ENCODE measurements at places on chromosomes 3 and 15.

DNA sequence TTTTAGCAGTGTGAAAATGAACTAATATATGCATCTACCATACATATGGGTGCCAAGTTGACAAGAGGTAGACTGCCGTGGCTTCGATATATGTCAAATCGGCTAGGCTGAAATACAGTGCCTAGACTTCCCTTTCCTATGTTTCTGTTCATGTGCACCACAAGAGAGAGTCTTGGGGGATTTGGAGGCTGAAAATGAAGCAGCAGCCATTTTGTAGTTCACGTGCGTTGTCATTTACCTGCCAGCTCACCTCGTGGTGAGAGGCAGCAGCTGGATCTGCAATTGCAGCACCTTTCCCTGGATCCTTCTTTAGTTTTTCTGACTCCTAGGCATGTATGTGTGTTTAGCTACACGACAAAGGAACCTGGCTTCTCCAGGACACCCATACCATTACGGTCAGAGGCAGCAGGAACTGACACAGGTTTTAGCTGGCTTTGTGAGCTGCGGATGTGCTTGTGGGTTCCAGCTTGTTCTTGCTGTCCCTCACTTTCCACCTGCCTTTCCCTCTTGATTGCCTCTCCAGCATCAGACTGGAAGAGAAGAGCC, 40.5 kb upstream of the SIAH2 start:
- no peak for DNase-seq

DNA sequence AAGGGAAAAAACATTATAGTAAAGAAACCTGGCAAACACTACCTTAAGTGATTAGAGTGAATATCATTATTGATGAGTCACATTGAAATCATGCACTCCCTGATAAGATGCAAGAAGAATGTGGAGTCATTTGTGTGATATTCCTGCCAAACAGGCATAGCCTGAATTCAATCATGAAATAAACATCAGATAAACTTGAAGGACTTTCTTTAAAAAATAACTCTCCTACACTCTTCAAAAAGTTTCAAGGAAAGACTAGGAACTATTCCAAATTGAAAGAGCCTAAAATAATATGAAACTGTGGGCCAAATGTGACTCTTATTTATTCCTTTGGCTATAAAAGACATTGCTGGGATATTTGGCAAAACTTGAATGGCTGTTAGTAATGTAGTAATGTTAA, 625.7 kb upstream of the LMCD1 start:
- DNase-seq = no peak

DNA sequence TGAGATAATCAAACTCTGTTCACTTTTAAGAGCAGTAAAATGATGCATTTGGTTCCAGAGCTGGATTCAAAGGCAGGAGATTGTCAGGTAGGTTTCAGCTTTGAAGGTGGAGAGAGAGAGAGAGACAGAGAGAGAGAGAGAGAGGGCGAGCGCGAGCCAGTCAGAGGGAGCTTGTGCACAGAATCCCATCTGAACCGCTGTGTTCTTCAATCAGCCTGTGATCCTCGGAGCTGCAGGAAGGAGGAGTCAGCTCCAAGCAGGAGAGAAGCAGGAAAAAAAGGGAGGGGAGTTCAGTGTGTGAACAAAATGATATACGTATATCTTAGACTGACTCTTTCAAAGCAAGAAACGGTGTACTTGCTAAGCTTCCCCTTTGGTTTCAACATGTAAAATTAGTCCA, at the start of gene GPR149:
Gene GPR149, minus strand, starts transcription at position 177 of the 400 bp plus-strand sequence. CDS start 575 bp downstream, outside the sequence.
- DNase-seq = no peak

GRCh38 chr3:117488983-117489382, 779.4 kb downstream of the TUSC7 start:
- DNase-seq = no peak

GRCh38 chr3:184597829-184598573, 36.4 kb downstream of the EPHB3 start:
- no peak for DNase-seq

DNA sequence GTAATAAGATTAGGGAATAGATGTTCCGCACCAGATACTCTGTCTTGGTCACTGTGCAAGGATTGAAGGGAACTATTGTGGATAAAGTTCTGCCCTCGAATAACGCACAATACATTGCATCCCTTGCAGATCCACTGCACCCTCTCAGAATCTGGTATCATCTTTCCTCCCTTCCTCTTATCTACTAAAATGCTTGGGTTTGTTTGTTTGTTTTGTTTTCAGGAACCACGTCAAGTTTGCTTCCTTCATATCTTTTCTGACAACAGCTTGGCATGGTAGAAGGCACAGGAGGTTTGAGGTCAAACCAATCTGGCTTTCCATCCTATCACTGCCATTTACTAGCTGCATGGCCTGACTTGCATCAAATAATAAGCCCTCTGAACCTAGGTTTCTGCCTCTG, 2.0 kb upstream of the FSTL1 start:
- no peak for DNase-seq

- no peak for DNase-seq
Observed at GRCh38 chr3:56042326-56042951, 425.8 kb downstream of the ERC2 start.

GRCh38 chr15:98713585-98714001, 65.3 kb downstream of the IGF1R start:
- no peak for DNase-seq

DNA sequence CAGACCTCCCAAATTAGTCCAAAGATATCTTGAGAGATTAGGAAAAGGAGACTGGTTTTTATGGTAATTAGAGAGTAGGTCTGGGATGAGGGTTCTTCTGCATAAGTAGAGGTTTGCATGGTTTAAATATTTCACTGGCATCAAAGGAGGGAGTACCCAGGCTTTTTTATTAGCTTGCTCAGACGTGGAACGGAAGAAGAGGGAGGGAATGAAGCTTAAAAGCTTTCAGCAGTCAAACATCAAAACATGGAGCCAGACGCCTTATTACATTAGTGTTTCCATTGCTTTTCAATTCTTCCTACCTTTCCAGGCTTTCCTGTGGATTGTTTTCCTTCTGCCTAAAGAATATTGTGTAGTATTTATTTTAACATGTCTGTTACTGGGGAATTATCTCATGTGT, 342.1 kb upstream of the SOX2 start:
- no peak for DNase-seq

- DNase-seq = peak; percentile 13
Observed at GRCh38 chr3:136617198-136617597, 135.0 kb downstream of the STAG1 start.

DNA sequence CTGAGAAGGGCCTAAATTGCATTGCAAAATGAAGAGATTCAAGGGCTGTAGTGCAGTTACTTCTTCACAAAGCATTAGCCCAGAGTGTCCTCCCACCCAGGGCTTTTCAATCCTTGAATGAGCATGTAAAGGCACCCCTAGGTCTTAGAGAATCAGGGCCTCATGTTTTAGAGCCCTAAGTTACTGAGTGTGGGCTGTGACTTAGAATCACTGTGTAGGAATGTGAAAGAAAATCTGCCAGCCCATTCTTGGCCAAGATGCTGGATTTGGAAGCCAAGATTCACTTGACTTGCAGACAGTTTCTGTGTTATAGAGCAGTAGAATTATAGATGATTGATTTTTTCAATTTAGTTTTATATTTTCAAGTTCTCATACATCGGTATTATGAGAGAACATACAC, 153.2 kb downstream of the MYRIP start:
- no peak for DNase-seq

- no peak for DNase-seq
Observed at GRCh38 chr15:62426387-62426956, 261.4 kb upstream of the C2CD4B start.

Data from suppressor macrophage (primary cell).